ENCODE measurements at places on chromosomes 11 and 22.

DNA sequence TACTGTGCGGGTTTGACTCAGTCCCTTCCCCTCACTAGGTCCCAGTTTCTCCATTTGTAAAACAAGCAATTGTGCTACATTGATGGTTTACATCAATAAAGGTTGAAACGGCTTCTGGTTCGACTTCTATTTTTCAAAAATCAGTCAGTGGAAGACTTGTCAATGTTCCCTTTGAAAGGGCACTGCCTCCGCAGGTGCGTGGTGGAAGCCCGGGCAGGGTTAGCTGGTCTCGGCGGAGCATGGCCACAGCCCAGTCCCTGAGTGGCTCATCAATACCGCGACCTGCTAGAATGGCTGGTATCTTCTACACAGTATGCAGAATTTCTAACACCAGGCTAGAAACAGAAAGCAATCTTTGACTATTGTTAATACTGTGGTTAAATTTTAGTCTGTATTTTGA, 16.1 kb downstream of the MS4A10 start:
- no peak for DNase-seq

- DNase-seq, result no peak
Observed at GRCh38 chr22:24409707-24410106, 17.7 kb upstream of the ADORA2A start.

GRCh38 chr11:125141686-125142535, 22.6 kb upstream of the PKNOX2 start:
- DNase-seq, result no peak

- DNase-seq, result no peak
Observed at GRCh38 chr11:47010179-47010578, 73.6 kb downstream of the CSTPP1 start.

GRCh38 chr11:64233913-64234586, at the start of gene VEGFB:
VEGFB (plus strand) TSS chr11:64234584; CDS start chr11:64234834, 250 bp downstream.
- DNase-seq, result no peak

- DNase-seq, result no peak
Observed at GRCh38 chr22:43689356-43689755, 122.7 kb downstream of the EFCAB6 start.

DNA sequence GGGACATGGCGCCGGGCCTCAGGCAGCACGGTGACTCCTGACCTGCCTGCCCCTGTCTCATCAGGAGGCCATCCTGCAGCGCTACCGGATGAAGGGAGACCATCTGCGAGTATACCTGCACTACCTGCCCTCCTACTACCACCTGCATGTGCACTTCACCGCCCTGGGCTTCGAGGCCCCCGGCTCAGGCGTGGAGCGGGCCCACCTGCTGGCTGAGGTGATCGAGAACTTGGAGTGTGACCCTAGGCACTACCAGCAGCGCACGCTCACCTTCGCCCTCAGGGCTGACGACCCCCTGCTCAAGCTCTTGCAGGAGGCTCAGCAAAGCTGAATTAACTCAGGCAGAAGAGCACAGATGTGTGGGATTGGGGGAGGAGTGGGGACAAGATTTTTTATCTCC, 10.2 kb upstream of the ST3GAL4 start:
- DNase-seq, result no peak

- DNase-seq, result peak; percentile 38
Observed at GRCh38 chr11:64652586-64653387, 61.8 kb downstream of the SLC22A12 start.

DNA sequence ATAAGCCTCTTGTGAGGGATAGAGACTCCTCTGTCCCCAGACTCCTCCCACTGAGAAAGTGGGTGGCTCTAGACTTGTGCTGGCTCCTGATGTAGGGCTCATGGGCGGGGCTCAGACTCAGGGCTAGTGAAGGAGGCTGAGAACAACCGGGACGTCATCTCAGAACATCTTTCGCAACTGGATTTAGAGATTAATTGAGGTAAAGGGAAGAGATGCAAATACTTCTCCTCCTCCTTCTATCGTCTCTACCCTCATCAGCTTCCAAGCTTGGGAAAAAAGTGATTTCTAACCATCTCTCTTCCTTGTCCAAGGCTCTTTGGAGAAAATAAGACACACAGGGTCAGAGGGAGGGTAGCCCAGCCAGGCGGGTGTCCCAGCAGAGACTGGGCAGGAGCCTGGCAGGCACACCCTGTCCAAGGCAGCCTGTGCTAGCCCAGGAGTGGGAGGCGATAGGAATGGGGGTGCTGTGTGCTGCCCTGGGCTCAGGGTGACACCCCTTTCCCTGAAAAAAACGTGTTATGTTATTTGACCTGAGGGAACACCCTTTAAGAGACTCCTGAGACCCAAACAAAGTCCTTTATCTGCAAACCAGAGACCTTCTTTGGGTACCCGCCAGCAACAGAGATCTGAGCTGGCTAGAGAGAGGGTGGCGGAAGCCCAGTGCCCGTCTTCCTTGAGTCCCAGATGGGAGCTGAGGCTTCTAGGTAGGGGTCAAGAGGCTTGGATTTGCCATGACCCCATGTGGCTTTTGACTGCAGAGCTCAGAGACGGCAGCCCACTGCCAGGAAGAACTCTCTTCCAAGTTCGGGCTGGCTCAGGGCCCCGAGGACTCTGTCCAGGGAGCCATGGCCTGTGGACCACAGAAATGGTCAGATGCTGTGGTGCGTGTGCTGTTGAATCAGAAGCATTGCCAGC, 160.9 kb downstream of the ADAMTS15 start:
- DNase-seq, result no peak

- DNase-seq, result no peak
Observed at GRCh38 chr11:68440224-68440623, 20.3 kb upstream of the PPP6R3 start.

- DNase-seq, result no peak
Observed at GRCh38 chr11:89540826-89541225, 49.7 kb upstream of the NOX4 start.

DNA sequence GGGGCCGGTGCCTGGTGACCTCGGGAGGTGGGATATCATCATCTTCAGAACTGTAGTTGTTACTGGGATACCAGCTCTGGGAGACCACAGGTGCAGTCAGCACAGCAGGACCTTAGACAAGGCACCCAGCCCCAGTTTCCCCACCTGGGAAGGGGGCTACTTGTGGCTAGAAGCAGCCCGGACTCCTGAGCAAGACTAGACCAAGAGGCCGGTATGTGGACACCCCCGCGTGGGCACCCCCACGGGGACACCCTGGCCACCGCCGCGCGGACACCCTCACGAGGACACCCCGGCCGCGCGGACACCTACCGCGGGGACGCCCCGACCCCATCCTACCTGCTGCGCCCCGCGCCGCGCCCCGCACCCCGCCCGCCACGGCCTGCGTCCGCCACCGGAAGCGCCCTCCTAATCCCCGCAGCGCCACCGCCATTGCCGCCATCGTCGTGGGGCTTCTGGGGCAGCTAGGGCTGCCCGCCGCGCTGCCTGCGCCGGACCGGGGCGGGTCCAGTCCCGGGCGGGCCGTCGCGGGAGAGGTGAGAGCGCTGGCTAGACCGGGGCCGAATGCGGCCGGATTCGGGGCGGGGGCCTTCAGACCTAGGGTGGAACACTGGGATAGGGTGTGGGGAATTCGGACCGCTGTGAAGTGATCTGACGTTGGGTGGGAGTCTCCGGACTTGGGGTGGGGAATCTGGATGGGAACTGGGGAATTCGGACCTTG, at the start of the genes COMT and TXNRD2:
Gene COMT (plus strand): TSS at position 408 of the 718 bp plus-strand sequence. CDS start 20,755 bp downstream, outside the sequence.
Gene TXNRD2 (minus strand): TSS at position 454 of the 718 bp plus-strand sequence. CDS start 15 bp downstream, at position 439.
- peak; percentile 44 for DNase-seq

DNA sequence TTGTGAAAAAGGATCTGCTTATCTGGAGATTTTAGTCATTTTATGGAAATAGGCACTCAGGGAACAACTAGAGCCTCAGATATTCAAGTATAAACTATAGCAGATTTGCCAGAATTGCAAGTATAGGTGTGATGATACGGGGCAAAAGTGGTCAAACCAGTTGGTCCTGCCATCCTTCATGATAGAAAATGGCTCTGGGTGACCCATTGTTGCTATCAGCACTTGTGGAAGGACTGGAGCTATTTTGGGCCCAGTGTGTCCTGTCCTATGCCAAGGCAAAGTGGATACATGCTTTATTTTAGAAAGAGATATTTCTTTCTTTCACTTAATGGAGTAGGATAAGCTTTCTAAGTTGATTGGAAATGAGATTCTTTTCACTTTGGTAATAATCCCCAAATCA, 85.2 kb downstream of the PPP6R3 start:
- DNase-seq, result no peak

- no peak for DNase-seq
Observed at GRCh38 chr11:11740073-11740702, 101.6 kb upstream of the USP47 start.

- DNase-seq, result no peak
Observed at GRCh38 chr11:63775191-63775590, 6.6 kb upstream of the ZFTA start.

GRCh38 chr11:128928400-128928799, 14.3 kb downstream of the TP53AIP1 start:
- DNase-seq, result no peak

DNA sequence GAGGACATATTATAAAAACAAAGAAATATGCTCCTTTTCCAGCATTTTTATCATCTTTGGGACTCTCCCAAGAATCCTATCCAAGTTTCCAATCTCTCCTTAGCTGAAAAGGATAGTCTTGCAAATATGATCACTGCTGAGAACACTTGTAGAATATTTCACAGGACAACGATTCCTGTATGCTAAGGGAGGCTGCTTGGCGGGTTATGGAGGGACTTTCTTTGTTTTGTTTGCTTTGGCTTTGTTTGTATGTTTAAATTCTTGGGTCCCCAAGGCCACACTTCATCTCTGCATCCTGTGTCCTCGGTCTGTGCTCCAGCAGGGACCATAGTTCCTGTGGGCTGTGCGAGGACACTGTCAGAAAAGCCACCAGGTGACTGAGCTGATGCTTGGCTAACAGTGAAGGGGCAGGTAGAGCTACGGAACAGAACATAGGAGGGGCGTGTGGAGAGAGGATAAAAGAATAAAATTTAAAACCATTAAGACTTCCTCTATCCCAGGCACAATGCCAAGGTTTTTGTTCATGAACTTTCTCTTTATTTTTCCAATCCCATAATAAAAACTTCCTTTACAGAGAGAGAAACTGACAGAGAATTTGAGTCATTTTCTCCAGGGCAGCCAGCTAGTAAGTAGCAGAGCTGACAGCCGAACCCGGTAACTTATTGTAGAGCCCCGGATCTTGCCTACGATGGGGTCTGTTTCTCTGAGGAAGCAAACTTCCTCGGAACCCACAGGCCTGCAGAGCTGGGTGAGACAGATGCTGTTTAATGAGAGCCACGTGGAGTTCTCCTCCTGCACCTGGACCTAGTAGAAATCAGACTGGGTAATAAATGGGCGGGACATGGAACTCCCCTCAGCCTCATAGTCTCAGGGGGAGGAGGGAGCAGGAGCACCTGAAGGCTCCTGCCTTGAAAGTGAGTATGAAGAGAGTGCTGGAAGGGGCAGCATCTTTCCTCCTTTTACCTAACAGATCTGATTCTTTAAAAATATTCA, at the start of gene IZUMO1R:
Gene IZUMO1R (plus strand): TSS at position 615 of the 993 bp plus-strand sequence. CDS start 1,057 bp downstream, outside the sequence.
- no peak for DNase-seq

DNA sequence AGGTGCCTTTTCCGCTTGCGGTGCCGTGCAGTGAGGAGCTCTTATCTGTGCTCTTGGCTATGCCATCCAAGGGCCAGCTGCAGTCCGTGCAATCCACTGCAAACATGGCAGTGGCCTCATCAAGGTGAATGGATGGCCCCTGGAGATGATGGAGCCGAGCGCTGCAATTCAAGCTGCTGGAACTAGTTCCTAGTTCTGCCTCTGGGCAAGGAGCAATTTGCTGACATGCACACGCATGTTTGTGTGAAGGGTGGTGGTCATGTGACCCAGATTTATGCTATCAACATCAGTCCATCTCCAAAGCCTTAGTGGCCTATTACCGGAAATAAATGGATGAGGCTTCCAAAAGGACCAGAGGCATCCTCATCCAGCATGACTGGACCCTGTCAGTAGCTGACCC, 3.1 kb upstream of the EHD1 start:
- DNase-seq, result no peak

DNA sequence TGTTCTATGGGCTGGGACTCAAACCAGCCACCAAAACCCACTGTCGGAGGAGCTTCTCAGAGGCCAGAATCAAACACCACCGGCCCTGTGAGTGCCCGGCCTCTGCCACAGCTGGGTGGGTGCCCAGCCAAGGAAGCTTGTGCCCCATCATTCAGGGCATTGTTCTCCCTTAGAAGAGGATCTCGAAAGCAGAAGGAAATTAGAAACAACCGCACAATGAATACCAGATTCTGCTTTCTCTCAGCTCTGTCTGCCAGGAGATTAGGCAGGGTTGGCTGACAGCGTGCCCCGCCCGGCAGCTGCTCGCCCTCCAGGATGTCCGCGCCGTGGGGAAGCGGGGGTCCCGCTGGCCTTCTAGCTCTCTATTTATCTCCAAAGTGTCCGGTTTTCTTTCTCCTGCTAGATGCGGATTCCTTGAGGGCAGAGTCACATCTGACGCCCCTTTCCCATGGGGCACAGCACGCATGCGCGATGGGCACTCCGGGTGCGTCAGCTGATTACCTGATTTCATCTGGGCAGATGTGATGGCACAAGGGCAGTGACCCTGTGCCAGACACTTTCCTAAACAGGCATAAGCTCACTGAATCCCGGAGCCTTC, 25.5 kb downstream of the SCGB1A1 start:
- no peak for DNase-seq

DNA sequence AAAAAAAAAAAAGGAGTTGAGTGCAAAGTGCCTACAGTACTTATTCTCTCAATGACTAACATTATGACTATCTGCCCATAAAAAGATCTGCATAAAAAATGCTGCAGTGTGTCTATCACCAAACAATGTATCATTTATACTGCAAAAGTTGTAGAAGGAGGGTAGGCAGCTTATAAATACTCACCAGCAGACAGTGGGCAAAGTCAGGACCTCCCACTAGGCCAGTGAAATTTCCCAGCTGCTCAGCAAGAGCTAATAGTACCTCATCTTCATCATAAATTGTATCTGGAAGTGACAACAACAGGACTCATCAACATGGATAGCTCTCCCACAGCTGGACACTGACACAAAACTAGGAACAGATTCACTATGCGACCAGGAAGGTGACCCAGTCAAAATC, 1.6 kb downstream of the PPP2R1B start:
- DNase-seq, result peak; percentile 38

DNA sequence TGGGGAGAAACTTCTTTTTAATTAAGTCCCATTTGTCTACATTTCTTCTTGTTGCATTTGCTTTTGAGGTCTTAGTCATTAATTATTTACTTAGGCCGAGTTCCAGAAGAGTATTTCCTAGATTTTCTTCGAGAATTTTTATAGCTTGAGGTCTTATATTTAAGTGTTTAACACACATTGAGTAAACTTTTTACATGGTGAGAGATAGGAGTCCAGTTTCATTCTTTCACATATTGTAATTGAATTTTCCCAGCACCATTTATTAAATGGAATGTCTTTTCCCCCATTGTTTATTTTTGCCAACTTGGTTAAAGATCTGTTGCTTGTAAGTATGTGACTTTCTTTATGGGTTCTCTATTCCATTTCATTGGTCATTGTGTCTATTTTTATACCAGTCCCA, 1344.0 kb upstream of the RAG2 start:
- no peak for DNase-seq

GRCh38 chr11:77113382-77114088, 10.9 kb downstream of the OMP start:
- DNase-seq, result no peak

DNA sequence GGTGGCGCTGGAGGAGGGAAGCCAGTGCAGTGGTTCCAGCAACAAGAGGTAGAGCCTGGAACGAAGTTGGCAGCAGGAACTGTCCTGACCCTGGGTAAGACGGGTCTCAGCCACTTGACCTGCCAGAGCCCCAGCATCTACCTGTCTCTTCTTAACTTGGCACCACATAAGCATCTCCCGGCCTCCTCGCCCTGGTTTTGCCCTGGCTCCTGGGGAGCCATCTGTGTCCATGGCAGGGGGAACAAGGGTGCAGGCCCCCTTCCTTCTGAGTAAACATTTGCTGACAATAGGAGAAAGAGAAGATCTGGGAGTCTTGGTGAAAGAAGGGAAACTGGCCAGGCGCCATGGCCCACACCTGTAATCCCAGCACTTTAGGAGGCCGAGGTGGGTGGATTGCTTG, 12.8 kb downstream of the P2RY2 start:
- no peak for DNase-seq
